NCI-H510A (cell line): ENCODE measurements at places on chromosomes 6 and 20.

DNA sequence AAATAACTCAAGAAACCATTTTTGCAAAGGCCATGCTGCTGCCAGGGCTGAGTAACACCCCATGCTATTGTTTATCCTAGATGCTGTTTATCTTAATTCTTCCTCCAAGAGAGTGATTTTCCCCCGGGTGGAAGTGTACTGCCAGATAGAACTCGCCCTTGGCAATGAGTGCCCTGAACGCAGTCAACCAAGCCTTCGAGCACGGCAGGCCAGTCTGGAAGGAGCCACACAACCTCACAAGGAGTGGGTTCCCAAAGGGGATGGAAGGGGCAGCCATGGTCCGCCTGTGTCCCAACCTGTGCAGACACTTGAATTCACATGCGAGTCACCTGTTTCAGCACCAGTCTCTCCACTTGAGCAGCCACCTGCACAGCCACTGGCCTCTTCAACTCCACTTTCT is 31.9 kb downstream of the PNPLA1 start:
- no peak for DNase-seq

GRCh38 chr6:156660389-156660788 is 116.8 kb upstream of the ARID1B start:
- no peak for DNase-seq

DNA sequence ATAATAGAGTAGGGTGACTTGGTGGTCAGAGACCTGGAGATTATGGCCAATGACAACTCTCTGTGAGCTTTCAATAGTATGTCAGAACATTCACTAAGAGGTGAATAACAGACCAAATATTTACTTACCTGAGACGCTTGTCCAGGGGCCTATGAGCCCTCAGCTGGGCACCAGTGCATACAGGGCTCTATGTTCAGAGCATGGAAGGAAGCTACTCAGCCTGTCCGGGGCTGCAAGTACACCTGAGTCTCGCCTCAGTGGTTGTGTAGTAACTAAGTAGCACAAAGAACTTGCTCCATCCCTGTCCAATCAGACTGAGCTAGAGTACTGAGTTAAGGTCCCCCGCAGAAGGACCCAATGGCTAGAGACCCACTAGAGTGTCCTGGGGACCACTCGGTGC is 11.6 kb upstream of the SCGN start:
- DNase-seq = no peak

- DNase-seq = no peak
Measured at GRCh38 chr20:39800548-39800947, 838.4 kb downstream of the DHX35 start.

DNA sequence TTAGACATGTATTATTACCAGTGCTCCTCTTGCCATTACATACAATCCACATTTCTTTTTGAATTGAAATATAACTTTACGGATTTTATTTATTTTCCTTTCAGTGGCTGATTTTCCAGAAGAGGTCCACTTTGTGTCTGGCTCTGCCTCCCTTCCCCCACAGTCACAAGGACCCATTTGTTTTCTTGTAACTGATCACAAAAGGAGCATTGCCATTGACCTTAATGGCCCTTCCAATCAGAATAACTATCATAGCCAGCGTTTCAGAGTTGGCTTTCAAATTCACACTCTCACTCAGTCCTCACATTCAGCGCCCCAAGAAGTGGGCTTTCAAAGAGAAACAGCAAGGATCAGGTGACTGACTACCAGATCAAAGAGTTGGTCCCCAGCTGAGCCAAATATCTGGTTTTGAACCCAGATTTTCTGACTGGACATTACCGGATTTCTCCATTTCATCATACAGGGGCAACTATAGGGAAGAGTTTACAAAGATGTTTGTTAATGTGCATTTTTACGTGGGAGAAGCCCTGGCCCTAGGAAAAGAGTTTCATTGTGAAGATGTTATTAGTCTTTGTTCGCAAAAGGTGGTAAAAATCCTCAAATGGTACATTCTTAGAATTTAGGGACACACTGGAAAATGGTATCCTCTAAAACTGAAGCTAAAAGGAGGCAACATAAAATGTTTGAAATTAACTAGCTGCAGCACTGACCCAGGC is 2.0 kb upstream of the SLC22A23 start:
- DNase-seq = no peak

GRCh38 chr20:17860301-17861197 is 108.0 kb downstream of the SNX5 start:
- DNase-seq = no peak

GRCh38 chr20:23162887-23163286 is 76.8 kb upstream of the CD93 start:
- no peak for DNase-seq

- peak; percentile 66 for DNase-seq
Measured at GRCh38 chr20:20009784-20010253, 7.3 kb upstream of the NAA20 start.

GRCh38 chr6:102064142-102064541 is 670.6 kb downstream of the GRIK2 start:
- no peak for DNase-seq

- no peak for DNase-seq
Measured at GRCh38 chr6:96760153-96760687, 77.1 kb downstream of the GPR63 start.

DNA sequence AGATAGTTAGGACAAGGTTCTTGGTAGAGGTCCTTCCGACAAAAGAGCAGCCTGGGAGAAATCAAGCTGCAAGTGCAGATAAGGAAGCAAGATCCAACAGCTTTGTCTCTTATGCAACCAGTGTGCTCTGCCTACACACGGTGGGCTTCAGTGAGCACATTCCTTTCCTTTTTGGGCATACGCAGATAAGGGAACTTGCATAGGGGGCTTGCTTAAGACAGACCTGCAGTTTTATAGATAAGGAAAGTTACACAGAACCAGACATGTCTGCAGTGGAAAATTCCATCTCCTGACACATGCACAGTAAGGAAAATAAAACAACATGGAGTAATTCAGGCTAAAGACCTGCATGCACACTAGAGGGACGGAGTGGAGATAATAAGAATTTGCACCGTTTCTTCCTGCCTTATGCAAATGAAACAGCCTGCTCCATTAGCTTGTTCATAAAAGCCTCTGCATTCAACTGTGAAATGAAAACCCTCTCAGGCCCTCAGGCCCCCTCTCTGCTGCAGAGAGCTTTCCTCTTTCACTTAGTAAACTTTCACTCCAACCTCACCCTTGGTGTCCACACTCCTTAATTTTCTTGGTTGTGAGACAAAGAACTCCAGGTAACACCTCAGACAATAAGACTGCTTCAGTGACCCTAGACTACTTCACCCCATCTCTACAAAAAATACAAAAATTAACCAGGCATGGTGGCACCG is 97.5 kb upstream of the MYLIP start:
- DNase-seq = no peak

DNA sequence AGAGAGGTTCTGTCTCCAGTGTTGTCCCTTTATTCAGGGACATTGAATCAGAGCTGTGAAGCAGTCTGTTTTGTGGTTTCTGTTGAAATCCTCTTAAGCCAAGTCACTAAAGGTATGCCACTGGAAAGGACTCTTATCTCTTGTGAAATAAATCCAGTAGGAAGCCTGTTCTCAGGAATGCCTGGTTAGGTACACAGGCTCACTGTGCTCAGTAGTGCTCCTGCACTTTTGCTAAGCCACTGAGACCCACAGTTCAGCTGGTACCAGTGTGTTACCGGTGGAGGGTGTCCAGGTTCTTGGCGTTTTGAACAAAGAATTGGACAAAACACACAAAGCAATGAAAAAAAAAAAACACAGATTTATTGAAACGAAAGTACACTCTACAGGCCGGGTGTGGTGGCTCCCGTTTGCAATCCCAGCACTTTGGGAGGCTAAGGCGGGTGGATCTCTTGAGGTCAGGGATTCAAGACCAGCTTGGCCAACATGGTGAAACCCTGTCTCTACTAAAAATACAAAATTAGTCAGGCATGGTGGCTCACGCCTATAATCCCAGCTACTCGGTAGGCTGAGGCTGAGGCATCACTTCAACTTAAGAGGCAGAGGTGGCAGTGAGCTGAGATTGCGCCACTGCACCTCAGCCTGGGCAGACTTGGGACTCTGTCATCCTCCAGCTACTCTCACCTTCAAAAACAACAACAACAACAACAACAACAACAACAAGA is 186.1 kb downstream of the JARID2 start:
- DNase-seq = no peak

GRCh38 chr6:156982168-156982567 is 205.0 kb downstream of the ARID1B start:
- no peak for DNase-seq

- no peak for DNase-seq
Measured at GRCh38 chr20:21101932-21102575, 4.1 kb downstream of the LINC00237 start.

GRCh38 chr20:45765307-45765875 is 26.3 kb downstream of the WFDC3 start:
- DNase-seq = no peak

GRCh38 chr6:25534942-25535631 is 116.9 kb upstream of the SCGN start:
- DNase-seq = no peak

- no peak for DNase-seq
Measured at GRCh38 chr6:101129851-101130250, 248.7 kb upstream of the ASCC3 start.

DNA sequence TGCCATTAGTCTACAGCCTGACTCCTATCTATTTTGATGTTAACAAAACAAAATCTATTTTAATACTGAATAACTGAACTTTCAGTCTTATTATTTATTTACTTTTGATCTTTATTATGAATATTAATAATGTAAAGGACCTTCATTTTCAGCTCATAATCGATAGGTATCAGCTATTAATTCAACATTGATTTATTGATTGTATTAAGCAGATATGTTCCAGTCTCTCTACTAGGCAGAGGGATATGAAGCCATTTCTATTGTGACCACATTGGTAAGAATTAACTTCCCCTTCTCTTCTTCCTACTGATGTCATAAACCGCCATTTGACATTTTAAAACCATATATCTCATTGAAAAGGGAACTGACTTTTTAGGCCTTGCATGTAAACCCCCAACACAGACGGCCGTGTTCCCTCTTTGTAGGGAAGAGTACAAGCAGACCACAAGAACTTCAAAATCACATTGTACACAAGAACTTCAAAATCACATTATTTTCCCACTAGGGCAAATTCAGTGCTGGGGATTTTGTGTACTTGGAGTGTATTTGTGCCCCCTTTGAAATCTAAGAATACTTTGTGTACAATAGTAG is 69.5 kb upstream of the FABP7 start:
- no peak for DNase-seq

- no peak for DNase-seq
Measured at GRCh38 chr20:61736751-61737310, 328.9 kb downstream of the TAF4 start.

DNA sequence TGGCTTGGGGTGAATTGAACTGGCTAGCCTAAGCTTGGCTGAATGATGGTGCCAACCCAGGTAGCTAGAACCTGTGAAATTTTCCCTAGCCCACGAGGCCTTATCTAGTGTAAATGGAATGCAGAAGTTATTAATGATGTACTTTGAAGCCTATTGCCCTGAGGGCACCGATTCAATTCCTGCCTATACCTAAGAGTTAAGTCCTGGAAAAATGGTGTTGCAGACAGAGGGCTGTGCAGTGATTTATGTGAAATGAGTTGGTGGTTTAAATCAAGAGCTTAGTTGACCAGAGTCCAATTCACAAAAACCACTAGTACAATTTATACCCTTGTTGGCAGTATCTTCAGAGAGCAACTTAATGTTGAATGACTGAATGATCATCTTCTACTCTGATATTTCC is 373.8 kb upstream of the JAG1 start:
- no peak for DNase-seq

- DNase-seq = no peak
Measured at GRCh38 chr6:156425359-156426020, 351.7 kb upstream of the ARID1B start.

- no peak for DNase-seq
Measured at GRCh38 chr6:138160329-138161087, 1.2 kb upstream of the ARFGEF3 start.

GRCh38 chr20:4552075-4552640 is 169.6 kb upstream of the PRND start:
- DNase-seq = no peak

DNA sequence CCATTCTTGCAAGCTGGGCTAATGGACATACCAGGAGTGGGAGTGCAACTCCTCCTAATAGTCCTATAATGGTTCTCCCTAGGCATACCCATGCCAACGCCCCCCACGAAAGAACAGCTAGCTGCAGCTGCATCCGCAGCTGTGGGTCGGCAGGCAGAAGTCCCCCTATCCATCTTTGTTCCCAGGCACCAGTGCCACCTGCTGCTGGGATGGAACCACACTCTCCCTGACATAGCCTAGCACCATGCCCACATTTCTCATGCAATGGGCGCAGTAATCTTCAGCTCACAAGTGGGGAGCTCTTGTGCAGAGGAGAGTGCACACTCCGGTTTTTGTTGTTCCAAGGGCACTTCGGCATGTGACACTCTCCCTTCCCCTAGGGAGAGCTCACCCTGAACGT is 567.8 kb downstream of the GRIK2 start:
- DNase-seq = no peak

DNA sequence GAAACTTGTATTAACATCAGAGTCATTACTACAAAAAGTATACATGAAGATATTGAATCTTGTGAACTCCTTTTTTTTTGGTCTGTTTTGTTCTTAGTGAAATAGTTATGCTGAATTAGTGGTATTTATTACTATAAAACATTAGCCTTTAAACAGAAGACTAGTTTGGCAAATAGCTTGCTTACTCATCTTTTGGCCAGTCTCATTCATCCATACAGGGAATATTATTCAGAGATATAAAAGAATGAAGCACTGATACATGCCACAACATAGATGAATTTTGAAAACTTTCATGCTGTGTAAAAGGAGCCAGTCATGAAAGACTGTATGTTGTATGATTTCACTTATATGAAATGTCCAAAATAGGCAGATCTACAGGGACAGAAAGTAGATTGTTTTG is 205.9 kb downstream of the ZFAND3 start:
- no peak for DNase-seq

DNA sequence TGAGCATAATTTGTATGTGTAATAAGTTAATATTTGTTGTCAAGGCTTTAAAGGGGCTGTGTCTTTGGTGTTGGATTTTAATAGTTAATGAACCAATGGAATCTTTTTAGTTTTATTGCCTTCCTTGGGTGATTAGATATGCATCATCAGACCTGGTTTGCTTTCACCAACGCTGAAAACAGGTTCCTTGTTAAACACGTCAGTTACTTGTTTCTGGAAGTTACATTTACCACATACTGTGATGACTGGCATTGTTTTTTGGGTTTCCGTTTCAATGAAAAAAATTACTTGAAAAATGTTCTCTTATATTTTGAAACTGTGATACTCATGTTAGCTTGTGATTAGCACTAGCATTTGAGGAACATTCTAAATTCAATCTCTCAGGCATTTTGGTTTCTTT is 58.6 kb upstream of the RNF144B start:
- DNase-seq = no peak
